ENCODE measurements at places on chromosomes 1 and 21.
A peak's percentile ranks its signal among the peaks of the same experiment; 100 is the strongest.

GRCh38 chr1:155981266-155982088 lies 3.1 kb upstream of the ARHGEF2 start:
- DNase-seq = no peak

DNA sequence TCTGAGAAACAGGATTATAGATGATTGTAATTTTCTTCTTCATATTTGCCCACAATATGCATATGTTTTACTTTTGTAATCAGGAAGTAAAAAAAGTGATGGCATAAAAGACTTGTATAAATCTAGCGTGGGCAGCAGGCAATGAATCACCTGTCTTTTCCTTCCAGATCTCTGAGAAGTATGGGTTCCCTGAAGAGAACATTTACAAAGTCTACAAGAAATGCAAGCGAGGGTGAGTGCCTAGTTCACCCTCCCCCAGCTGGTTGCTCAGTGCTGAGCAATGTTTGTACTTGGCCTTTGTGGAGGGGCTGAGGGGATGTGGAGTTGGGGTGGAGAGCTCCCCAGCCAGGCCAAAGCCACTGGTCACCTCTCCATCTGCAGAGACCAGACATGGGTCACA lies 30.7 kb downstream of the GRHL3 start:
- DNase-seq = no peak

- DNase-seq = no peak
Observed at GRCh38 chr1:56222914-56223540, 356.3 kb downstream of the PLPP3 start.

DNA sequence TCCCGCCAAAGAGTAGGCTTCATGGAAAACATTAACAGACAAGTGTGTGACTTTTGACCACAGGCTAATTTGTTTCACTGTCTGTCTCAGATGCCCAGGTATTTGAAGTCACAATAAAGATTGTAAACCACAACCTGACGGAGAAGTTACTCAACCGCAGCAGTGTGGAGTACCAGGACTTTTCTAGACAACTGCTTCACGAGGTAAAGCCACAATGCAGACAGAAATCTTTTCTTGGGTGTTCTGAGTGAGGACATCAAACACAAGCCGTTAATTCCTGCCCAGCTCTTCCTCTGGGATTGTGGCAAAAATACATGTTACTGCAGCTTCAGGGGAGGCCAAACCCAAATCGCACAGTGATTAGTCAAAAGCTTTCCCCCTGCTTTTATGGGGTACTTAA lies 31.0 kb downstream of the UMODL1 start:
- DNase-seq = no peak

DNA sequence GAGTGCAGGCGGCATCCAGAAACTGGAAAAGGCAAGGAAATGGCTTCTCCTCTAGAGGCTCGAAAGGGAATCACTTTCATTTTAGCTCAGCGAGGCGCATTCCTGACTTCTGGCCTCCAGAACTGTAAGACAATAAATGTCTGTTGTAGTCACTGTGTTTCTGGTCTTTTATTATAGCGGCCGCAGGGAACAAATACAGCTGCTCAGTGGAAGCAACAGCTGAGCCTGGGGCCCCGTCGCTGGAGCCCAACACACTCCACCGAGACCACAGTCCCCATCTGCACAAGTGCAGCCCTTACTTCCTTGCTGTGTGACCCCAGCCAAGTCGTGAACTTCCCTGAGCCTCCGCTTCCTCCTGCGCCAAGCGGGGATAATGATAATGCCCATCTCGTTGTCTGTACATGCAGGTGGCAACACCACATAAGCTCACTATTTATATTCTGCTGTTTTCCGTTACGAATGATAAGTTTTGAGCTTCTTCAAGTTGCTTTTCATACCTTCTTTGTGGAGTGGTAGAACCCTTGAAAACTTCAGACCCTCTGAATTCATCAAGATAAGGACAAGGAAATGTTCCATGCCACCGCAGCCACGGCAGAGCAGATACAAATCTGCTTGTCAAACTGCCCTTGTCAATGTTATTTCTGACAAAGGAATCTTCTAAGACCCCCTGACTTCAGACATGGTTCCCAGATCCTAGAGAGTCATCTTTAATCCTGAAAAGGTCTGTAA lies 3.2 kb upstream of the LAPTM5 start:
- DNase-seq = no peak

- DNase-seq = peak; percentile 74
Observed at GRCh38 chr1:167555971-167556714, 2.6 kb upstream of the CREG1 start.

DNA sequence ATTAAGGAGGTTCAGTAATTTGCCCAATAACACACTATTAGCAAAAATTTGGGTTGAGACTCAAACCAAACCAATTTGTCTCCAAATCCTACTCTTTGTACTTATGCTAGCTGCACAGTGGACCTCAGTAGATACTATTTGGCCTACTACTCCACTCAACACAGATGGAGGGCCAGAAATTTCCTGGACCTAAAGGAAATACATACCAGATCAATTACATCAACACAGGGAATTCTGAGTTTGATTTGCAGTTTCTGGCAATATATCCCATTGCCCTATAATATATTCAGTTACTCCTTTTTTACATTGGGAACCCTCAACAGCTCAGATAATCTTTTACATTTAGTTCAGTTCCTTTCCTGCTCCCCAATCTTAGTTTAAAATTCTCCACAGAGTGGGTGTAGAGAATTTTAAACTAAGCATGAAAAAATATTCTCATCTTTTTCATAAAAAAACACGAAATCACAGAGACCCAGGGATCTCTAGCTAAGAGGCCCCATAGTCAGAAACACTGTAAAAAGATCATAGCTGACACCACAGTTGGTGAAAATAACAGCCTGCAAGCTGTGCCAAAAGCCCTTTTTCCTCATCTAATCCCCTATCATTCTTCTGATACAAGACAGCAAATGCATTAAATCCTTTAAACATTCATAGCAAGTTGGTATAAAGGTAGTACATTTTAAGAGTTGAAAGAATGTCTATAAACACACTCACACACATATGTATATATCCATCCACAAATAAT lies 317.7 kb upstream of the ESRRG start:
- no peak for DNase-seq

- no peak for DNase-seq
Observed at GRCh38 chr1:57845041-57845440, 421.2 kb upstream of the DAB1 start.

All from NCI-H2081 (cell line).